ENCODE measurements at places on chromosomes 4 and X.

GRCh38 chr4:113404841-113405240 is 355.4 kb downstream of the ANK2 start:
- no peak for DNase-seq

GRCh38 chr4:94931626-94932025 is 173.9 kb downstream of the BMPR1B start:
- DNase-seq, result no peak

DNA sequence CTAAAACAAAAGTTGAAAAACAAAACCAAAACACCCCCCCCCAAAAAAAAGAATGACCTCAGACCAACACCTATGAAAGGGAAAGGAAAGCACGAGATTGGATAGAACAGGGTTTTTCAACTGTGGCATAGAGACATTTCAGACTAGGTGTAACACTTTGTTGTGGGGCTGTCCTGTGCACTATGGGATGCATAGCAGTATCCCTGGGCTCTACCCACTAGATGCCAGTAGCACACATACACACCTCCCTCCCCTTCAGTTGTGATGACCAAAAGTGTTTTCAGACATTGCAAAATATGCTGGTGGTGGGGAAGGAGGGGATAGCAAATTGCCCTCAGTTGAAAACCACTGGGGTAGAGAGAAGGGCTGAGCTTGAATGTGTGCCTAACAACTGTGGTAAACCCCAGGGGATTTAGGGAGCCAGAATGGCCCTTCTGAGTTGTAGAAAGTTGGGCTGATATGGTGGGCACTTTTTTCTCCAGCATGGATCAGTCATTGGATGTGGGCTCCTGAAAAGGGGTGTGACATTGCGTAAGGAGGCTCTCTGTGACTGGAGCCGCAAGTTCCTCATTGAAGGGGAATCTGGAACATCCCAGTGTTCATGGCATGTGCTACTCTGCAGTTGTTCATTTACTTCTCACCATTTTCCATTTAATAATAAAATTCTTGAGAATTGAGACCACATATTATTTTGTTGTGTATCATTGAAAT is 8.8 kb upstream of the GEMIN8 start:
- DNase-seq, result no peak

- no peak for DNase-seq
Observed at GRCh38 chr4:122450847-122451246, 5.7 kb downstream of the IL2 start.

DNA sequence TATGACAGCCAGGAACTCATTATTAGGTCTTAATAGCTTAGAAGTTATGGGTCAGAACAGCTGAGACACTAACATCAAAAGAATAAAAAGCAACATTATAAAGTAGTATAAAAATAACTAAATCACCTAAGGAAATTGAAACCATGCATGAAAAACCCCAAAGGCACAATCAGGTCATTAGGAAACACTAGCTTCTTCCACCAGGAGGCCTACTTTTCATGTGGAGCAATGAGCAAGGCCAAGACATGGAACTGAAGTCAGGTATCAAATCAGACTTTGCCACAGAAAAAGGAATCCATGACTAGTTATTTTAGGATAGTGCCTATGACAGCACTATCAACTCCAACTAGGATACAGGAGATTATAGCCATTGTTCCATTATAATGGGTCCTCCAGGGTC is 7.9 kb downstream of the HUWE1 start:
- no peak for DNase-seq

- DNase-seq, result no peak
Observed at GRCh38 chr4:138252551-138252950, 10.4 kb upstream of the SLC7A11 start.

GRCh38 chrX:45351478-45351877 is 150.8 kb upstream of the DIPK2B start:
- no peak for DNase-seq

DNA sequence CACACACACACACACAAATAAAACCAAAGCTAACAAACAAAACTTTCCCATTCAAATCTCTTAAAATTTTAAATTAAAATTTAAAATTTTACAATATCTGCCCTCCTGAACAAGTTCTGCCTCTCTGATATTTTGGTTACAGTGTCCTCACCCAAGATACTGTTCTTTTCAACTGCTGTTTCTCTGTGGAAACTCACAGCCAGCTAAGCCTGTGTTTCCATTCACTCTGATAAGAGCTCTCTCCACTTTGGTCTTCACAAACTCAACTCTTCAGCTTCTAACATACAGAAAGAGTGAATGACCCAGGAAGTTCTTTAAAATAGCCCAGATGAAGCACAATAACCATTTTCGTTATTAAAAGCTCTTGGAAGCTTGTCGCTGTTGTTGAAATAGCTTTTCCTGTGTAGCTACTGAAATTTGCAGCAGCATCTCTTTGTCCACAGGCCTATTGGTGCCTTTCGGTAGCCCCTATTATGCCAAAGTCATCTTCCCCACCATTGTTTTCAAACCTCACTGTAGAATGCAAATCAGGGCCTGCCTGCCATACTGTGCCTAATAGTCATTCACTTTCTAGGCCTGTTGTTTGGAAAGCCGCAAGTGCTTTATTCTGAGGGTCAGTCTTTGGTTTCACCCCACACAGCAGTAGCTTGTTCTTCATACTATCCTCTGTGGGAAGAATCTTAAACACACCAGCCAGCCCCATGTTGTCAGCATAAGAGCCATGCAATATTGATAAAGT is 19.4 kb downstream of the INPP4B start:
- no peak for DNase-seq

DNA sequence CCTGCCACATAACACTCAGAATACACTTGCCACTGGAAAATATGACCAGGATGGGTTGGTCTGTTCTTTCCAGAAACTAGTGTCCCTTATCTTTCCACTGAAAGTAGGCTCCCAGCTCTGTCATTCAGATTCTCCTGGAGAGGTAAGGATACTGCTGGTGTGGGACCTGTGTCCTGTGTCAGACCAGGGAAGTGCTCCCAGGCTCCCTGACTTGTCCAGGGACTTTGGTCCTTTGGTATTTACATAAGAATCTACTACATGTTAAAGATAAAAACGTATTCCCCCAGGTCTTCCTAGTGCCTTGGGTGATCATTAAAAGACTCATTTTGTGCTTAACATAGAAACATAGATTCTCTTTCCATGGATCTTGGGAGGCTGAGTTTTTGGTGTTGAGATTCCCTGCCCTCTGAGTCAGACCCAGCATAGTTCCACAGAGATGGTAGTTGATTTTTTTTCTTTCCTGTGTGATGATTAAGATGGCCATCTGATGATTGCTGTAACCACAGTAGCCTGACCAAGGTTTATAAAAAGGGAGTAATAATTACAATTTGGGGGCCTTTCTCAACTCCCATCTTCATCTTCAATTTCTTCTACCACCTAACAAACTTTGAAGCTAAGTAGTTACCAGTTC is 159.8 kb upstream of the JADE1 start:
- peak; percentile 20 for DNase-seq

DNA sequence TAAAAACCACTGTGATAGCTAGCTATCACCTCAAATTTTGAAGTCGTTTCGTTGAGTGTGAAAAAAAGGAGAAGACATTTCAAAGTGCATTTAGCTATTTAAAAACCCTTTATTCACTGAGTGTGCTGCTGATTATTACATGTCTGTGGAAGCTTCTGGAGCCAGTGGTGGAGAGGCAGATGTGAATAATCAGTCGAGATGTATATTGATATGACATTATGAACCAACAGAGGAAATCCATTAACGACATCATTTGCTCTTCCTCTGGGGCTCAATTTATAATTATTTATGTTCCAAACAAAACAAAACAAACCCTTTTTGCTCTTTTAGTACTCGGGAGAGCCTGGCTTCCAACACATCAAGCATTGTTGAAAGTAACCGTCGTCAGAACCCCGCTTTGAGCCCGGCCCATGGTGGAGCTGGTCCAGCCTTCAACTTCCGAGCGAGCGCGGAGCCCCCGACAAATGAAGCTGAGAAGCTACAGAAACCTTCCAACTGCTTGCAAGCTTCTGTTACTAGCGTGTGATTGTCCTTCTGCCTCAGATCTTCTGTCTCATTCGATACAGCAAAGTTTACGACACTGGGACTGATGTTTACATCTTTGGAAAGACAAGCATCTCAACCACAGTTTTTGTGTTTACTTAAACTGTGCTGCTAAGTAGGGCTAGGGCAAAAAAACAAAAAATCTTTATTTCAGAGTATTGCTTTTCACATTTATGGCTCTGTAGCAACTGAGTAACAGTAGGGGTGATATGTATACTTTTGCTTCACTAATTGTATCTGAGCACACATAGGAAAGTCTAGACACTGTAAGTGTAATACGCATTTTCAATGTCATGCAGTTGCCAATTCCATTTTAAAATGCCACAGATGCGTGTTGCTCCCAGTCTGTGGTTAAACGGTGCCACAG is 111.9 kb downstream of the STOX2 start:
- DNase-seq, result no peak

DNA sequence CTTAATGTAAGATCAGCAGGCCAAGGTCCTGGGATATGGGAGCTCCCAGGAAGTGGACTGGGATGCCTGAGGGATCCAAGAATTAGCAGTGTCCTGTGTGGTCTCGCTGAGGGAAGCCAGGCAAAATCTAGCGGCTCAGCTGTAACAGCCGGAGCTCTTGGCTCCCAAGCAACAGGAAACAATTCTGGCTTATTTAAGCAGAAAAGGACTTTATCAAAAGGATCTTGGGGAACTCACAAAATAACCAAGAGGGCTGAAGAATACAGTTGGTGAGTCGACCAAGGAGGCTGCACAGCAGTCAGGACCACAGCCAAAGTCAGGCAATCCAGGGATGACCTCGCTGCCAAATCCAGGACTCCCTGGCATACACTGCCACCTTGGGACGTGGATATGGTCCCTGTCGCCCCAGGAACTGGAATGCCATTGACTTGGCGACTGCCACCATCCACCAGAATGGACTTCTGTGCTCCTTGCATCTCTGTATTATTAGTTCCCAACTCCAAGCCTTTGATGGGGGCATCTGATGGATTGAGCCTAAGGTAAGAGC is 165.3 kb upstream of the BCOR start:
- DNase-seq, result no peak

- no peak for DNase-seq
Observed at GRCh38 chrX:39268207-39268606, 466.9 kb downstream of the MID1IP1 start.

DNA sequence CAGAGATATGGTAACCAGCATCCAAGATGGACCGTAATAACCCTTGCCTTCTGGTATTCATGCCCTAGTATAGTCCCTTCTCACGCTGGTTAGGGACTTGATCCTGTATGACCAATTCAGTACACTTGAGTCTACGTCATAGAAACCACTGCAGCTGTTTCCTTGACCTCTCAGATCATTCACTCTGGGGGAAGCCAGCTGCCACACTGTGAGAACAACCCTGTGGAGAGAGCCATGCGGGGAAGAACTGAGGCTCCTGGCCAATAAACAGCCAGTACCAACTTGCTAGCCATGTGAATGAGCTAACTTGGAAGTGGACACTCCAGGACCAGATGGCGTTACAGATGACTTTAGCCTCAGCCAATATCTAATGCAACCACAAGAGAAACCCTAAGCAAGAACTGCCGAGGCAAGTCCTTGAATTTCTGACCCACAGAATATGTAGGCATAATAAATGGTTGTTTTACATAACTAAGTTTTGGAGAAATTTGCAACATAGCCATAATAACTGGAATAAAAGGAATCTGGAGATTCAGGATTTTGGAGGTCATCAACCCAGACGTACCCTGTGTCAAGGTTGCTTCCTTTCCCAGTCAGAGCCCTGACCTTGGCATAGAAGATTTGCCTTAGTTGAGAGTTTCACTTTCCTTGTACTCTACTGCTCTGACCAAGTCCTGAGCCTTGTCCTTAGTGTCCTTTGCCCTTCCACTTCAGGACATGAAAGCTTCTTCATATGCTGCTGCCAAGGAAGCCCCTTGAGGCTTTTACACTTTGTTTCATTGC is 87.3 kb upstream of the ZNF81 start:
- DNase-seq, result no peak

DNA sequence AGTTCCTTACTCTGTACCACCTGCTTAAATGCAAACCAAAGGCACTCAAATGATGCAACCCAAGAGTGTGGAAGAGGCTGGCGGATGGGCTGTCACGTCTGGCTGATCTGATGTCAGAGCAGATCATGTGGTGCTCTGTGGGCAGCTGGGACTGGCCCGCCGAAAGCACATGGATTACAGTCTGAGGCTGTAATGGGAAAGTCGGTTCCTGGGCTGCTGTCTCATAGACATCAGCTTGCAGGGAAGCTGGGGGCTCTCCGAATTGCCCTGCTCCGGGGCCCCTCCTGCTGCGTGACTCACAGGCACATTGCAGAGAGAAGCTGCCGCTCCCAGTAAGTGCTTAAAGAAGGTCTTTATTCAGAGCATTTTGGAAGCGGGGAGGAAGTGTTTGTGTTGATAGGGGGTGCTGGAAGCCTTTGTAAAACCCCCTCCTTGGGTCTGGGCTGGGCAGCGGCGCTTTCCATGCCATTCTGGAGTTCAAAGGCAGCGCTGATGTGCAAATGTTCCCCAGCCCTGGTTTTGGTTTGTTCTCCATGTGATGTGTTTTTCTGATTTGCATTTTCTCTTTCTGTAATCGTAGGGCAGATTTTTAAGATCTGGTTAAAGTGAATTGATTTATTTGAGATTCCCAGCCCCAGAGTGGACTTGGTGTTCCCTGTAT is 181.1 kb downstream of the LARP7 start:
- peak; percentile 75 for DNase-seq

DNA sequence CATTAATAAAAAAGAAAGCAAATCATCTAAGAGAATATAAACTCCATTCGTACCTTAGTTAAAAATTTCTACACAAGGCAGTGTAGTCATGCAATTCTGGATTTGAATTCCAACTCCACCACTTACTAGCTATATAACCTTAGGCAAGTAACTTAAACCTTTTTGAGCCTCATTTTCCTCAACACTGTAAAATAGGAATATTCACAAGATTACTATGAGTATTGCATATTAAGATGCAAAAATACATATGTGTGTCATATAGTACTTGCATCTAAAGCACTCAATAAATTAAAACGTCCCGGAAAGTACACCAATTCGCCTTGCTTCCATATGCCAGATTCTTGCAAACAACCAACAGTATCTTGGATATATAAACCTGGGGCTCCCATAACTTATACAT is 42.0 kb downstream of the HNRNPD start:
- no peak for DNase-seq

- DNase-seq, result no peak
Observed at GRCh38 chrX:13857804-13858203, 40.9 kb upstream of the GPM6B start.

- DNase-seq, result no peak
Observed at GRCh38 chr4:6942238-6942800, 32.7 kb downstream of the TBC1D14 start.

DNA sequence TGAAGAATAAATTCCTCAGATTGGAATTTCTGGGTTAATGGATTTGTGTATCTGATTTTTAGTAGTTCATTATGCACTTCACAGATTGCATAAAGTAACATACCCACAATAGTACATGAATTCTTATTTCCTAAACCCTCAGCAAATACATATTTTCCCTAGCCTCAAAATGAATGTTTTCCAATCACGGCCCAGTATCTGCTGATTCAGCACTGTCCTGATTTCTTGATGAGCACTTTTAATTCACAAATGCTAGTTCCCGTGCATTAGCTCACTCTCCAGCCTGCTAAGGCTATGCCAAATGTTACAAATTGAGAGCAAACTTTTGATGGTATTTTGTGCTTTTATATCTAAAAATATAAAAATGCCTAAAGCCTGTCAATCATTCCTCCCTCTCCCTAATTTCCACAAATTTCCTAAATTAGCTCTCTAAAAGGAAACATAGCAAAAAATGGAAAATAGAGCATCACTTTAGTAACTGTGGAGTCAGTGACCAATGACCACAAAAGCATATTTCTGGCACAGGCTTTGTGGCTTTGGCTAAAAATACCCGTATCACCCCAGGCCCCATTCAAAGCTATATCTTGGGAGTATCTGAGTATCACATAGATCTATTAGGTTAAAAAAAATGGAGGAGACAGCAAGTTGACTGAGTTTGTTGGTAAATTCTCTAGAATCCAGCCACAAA is 75.5 kb downstream of the NAF1 start:
- no peak for DNase-seq
